ENCODE measurements at places on chromosomes 16 and 17. TPM values are rescaled to one million over a fixed set of nuclear protein-coding genes. Genes with fewer than 3 reads are reported as not detected.
A peak's percentile ranks its signal among the peaks of the same experiment; 100 is the strongest.

DNA sequence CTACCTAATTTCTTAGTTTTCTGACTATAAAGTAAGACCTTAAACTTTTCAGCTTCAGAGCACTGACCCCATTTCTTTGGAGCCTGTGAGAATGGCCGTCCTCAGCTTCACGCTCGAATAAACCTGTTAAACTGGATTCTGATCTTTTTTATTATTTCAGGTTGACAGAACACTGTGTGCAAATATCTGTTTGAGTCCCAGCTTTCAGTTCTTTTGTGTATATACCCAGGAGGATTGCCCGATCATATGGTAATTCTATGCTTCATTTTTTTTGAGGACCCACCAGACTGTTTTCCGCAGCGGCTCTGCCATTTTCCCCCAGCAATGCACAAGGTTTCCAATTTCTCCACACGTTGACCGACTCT is 19.8 kb upstream of the KCNH6 start:
- no peak for DNase-seq

DNA sequence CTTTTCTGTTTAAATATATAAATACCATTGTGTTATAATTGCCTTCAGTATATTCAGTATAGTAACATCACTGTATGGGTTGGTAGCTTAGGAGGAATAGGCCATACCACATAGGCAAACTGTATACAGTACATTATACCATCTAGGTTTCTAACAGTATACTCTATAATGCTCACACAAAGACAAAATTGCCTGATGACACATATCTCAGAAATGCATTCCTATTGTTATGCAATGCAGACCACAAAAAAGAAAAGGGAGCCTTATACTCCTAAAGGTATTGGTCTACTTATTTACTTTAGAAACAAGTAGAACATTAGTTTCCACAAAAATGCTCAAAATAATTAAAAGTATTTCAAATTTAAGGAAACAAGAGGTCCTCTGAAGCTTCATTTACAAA is 47.9 kb downstream of the SETD6 start:
- DNase-seq = no peak

DNA sequence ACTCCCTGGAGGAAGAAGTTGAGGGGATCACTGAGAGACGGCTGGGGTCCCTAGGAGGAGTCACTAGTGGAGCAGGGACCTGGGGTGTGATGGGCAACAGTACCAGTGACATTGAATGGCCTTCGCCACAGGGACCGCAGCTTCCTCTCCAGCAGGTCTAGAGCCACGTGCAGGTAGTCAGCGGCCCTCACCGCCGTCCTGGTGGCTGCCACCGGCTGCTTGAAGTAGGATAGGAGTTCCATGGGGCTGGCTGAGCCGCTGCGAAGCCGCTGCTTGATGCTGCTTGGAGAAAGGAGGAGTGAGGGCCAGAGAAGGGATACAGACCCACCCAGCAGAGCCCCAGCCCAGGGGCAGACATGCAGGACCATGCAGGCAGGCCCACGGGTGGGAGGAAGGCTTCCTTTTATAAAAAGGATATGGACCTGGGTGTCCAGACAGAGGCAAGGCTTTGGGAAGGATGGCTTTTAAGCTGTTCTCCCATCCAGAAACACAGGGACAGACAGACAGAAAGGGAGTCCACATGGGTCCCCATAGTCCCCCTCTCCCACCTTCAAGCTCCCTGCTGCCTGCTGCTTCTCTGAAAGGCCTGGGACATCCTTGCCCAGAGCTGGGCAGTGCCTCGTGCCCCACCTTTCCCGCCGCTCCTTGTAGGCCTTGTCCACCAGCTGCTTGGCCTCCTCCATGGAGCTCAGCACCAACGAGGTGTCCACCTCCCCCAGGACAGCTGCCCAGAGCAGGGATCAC is 827 bp downstream of the MPO start:
- no peak for DNase-seq

GRCh38 chr17:2064980-2065785 is 10.3 kb downstream of the HIC1 start:
- DNase-seq = no peak

DNA sequence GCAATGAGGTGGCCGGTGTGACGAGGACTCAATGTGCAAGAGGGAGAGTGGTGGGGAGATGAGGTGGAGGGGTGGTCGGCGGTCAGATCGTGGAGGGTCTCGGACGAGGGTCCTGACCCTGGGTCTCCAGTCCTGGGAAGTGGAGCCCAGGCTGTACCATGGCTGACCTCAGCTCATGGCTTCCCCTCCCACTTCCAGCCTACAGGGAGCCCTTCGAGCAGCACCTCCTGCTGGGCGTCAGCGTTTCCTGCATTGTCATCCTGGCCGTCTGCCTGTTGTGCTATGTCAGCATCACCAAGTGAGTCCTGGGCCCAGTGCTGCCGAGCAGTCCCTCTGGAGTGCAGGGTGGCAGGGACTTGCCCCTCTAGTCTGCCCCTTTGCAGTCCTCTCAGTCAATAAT is 41.8 kb downstream of the IL4R start:
- DNase-seq = no peak

- DNase-seq = peak; percentile 57
These were observed at the start of gene ABHD15 for GRCh38 chr17:29566473-29567303. ABHD15 (minus strand) TSS chr17:29567037; CDS start chr17:29566966, 71 bp downstream.

DNA sequence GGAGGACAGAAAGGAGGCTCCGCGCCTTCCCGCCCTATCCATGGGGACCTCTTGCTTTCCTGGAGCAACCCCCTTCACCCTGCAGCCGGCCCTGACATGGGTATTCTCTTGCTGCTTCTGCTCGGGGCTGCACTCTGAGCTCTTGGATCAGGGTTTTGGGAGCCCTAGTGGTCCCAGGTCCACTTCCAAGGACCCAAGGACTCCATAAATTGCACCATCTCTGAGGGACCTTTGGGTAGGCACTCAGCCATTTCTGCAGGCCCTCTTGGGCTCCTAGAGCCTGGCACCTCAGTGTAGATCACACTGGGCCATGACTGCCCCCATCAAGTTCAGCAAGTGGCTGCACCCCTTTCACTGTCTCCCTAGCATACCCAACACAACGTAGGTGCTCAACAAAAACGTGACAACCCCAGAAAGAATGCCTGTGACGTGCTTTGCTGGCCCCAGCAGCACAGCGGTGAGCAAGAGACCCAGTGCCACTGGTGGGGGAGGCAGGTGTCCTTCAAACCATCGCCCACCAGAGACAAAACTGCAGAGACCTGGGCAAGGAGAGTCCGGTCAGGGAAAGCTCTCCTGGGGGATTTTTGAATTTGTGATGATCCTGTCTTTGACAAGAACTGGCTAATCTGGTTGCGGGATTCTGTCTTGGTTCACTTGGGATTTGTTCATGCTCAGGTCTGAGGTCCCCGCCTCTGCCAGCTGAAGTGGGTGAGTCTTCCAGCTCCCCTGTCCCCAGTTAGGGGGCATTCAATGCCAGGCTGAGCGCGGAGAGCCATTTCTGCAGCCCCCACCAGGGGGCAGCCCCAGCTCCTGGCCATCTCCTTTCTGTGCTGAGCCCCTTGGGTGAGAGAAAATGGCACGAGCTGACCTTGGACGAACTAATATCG is 2.5 kb upstream of the RAB11FIP4 start:
- no peak for DNase-seq

DNA sequence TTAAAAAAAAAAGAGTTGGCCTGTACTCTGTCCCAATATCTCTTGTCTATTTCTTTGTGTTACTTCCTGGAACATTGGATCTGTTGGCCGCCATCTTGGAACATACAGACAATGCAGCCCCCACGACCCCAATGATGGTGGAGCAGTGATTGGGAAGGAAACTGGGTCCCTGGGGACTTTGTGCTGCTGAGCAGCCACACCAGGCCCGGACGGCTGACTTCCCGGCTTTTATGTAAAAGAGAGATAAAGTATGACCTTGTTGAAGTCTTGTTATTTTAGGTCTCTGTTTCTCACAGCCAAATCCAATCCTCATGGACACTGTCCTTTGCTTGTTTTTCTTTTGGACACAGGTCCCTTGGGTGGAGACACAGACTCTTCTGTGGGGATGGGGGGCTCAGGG is 204.5 kb downstream of the SALL1 start:
- DNase-seq = no peak

DNA sequence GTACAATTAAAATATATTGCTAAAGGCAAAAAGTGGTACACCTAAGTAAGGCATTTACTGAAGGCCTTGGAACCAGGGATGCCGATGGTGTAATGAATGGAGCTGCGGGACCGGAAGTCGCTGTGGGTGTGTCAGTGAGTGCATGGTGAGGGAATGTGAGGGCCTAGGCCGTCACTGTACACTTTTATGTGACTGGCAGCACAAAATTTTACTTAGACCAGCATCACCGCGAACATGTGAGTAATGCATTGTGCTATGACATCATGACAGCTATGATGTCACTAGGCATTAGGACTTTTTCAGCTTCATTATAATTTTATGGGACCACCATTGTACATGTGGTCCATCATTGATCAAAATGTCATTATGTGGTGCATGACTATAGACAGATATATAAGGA is 14.7 kb downstream of the ALOX15B start:
- no peak for DNase-seq

- no peak for DNase-seq
These were observed 13.6 kb downstream of the CEP20 start for GRCh38 chr16:15874745-15875314.

GRCh38 chr16:47142486-47142820 is 1.3 kb downstream of the NETO2 start:
- no peak for DNase-seq

DNA sequence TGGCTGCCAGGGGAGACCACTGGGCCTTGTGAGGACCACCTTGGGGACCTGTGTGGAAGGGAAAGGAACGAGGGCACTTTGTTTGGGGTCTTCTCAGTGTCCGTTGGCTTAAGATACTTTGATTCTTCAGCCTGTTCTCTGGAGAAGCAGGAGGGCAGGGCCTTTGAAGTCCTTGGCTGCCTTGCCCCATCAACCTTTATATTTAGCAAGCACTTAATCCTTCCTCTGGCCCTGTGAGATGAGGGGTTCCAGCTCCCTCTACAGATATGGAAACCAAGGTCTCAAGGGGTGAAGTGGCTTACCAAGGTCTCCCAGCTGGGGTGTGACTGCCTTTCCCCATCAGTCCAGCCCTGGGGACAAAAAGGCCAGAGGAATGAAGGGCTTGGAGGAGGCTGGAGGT is 28.5 kb downstream of the TTYH2 start:
- DNase-seq = no peak

GRCh38 chr17:75142236-75142971 is 10.9 kb upstream of the NT5C start:
- no peak for DNase-seq

DNA sequence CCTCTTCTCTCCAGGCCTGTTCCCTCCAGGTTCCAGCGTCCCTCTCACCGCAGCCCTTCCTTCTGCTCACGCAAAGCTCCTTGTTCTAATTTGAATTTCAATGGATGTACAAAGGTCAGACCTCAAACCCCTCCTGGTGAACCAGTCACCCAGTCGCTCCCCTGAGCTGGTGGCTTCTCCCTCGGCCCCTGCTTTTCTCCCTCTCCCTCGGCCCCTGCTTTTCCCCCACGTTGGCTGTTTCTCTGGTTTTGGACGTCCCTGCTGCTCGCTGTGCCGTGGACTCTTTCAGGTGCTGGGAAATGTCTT is 8.6 kb upstream of the MSLN start:
- no peak for DNase-seq

DNA sequence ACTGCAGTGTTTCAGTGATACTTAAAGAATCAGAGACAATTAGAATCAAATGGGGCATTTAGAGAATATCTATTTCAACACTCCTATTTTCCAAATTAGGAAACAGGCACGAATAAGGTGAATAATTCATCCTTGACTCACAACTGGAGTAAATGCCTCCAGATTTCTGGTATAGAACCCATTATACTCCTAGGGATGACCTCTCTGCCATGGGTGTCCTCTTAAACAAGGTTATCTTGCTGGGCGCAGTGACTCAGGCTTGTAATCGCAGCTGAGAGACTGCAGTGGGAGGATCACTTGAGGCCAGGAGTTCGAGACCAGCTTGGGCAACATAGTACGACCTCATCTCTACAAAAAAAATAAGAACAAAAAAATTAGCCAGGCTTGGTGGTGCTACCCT is 139.8 kb upstream of the ELAC2 start:
- DNase-seq = no peak

DNA sequence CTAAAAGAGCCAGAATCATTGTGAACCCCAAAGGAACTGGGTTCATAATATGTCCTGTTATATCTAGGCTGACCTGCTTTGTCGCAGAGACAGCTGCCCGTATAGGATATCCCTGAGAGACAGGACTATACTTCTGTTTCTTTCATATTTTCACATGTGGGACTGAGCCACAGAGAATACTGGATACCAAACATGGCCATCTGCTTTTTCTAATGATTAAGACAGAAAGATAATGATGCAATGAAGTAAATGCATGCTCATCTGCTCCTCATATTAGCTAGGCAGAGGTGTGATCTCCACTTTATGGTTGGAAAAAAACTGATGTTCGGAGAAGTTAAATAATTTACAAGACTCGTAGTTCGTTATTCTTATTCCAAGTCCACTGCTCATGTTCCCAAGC is 160.4 kb downstream of the AATF start:
- DNase-seq = no peak

DNA sequence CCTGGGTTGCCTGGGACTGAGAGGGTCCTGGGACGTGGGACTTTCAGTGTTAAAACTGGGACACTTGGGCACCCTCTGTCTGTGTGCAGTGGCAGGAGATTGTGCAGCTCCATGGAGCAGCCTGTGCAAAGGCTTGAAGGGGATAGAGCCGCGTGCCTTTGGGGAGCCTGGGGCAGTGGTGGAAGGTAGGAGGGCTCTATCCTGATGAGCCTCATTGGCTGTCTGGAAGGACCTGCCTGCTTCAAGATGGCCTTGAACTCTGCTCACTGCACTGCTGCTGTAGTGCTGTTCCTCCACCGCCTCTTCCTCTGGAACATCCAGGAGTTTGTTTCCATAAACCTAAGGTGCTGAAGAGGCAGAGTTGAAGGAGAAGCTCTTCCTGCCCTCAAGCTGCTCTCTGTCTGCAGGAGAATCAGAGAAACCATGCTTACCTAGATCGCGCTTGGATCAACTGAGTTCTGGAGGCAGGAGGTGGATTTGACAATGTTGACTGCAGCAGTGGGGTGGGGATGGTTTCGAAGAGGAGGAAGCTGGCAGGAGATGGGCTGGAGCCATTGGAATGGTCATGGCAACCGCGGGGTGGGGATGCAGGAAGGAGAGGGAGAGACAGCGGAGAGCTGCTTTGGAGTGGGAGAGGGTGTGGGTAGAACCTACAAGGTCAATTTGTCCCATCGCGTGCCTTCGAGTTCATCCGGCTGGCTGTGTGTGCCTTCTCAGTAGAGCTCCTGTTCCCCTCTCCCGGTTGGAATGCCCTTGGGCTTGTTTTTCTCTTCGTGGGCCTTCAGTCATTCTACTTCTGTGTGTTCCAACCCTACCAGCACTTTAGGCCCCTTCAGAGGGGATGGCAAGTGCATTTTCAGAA is 3.7 kb downstream of the RMI2 start:
- DNase-seq = no peak

DNA sequence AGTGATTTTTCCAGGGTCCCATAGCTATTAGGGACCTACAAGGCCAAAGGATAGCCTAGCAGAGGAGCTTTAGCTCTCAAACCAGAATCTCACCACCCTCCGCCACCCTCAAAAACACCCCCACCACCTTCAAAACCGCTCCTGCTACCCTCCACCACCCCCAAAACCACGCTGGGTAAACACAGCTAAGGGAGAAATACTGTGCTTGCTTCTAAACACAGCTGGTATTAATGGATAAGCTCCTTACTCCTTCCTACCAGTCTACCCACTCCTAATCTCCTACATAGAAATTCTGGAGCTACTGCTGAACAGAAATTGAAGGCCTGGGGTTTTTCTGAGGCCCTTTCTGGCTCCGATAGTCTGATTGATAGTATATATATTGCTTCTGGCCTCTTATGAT is 2.2 kb upstream of the LPCAT2 start:
- no peak for DNase-seq

OTOP3 gene
- not detected for total RNA-seq

TBC1D3G gene
- not detected for total RNA-seq

COG1 gene
- 86.0 TPM for total RNA-seq

ARHGAP44 gene
- not detected for total RNA-seq

ATAD5 gene
- total RNA-seq = 3.5 TPM

C17orf67 gene
- 3.8 TPM for total RNA-seq

NPIPA2 gene
- 4.3 TPM for total RNA-seq

All from naive thymus-derived CD4-positive, alpha-beta T cell (primary cell).